ENCODE measurements at places on chromosomes 7 and 10.

GRCh38 chr7:63028376-63029206 is 970.1 kb upstream of the ZNF722 start:
- DNase-seq, result no peak

DNA sequence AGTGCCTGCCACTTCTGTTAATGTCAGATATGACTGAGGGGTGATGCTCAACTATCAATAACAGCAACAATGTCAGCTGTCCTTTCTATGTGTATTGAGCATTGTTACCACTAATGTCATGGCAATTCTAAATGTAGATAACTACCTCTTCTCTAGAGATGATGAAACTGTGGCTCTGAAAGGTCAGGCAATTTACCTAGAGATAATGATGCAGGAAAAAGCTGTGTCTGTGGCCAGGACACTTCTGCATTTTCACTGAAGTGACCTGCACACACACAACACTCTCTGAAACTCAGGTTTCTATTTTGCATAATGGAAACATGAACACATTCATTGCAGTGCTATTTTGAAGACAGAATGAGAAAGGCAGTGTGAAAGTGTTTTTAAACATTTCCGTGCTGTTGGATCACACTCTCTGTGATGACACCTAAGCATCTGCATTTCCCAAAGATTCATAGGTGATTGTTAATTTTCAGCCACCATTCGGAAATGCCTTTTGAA is 148.2 kb downstream of the KCND2 start:
- no peak for DNase-seq

DNA sequence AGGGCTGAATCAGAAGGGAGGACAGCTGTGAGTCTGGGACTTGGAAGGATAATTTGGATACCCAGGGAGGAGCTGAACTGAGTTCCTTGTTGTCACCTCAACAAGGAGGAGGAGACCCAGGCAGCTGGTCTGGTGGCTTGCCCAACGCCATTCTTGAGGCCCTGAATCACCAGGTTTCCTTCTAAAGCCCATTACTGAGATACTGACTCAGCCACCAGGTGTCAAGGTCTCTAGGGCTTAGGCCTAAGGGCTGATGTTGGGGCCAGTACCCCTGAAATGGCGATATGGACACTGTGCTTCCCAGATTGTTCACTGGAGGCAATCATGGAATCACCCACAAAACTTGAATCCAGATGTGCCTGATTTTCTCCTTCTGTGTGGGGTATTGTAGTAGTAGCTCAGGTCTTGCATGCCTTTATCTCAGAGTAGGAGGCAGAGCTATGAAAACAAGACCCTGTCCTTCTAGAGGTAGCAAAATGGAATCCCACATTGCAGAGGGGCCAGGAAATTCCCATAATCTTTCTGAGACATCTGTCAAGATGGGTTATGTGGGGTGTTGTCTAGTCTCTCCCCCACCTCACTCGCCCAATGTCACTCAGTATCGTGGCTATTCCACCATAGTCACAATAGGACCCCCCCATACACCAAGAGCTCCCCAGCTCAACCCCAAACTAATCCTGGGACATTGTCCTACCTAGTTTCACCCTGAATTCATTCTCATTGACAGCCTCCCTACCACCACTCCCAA is 1.8 kb upstream of the ATG9B start:
- no peak for DNase-seq

GRCh38 chr10:44956717-44957706 is 2.6 kb upstream of the RASSF4 start:
- DNase-seq, result no peak
